IMR-90 (cell line): ENCODE measurements at places on chromosomes 1 and 21. TPM values are rescaled to one million over a fixed set of nuclear protein-coding genes. Genes with fewer than 3 reads are reported as not detected.

GRCh38 chr1:15418806-15419515 lies 9.3 kb downstream of the EFHD2 start:
- H3K36me3 ChIP-seq, result peaks cover 8% of the 10 kb centered on the region; the same call in 1 of the 2 replicates
- H3K27ac ChIP-seq, result no peak overlapping the region
- no peaks in the 10 kb centered on the region for H3K27me3 ChIP-seq
- DNase-seq, result no peak

DNA sequence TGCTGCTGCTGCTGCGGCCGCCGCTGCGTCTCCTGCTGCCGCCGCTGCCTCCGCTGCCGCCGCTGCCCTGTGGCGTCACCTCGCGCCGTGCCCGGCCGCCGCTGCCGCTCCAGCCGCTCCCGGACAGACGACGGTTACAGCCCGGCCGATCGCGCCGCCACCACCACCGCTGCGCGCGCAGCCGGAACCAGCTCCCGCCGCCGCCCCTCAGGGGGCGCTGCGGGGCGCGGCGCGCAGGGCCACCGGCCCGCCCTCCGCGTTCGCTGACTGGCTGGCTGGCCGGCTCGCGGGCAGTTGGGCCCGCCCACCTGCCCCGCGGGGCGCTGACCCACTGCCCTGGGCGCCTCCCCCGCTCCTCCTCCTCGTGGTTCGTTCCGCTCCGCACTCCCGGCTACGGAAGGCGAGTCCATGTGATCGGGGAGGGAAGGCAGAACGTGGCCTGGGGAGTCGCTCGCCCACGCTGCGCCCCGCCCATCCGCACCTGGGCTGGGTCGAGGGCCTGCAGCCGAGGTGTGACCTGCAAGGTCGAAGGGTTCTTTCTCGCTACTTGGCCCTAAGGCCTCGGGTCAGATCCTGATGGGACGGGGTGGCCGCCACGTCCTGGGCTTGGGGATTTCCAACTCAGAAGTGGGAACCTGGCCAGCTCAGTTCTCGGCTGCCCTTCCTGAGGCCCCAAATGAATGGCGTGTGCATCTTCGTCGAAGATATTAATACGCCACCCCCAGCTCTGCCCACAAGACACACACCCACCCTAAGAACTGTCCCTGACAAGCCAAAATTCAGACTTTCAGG lies at the start of gene PTP4A2:
TSS of gene PTP4A2 (minus strand) at position 185 of the 792 bp plus-strand sequence. CDS start 19,303 bp downstream, outside the sequence.
- H3K4me1 ChIP-seq, result peaks cover 16% of the 10 kb centered on the region
- peak within 1 kb of the TSS; percentile 98 for H3K27ac ChIP-seq
- peak; percentile 88 for DNase-seq
- no peaks in the 10 kb centered on the region for H3K36me3 ChIP-seq
- peak within 1 kb of the TSS; percentile 66 for H3K4me3 ChIP-seq

DNA sequence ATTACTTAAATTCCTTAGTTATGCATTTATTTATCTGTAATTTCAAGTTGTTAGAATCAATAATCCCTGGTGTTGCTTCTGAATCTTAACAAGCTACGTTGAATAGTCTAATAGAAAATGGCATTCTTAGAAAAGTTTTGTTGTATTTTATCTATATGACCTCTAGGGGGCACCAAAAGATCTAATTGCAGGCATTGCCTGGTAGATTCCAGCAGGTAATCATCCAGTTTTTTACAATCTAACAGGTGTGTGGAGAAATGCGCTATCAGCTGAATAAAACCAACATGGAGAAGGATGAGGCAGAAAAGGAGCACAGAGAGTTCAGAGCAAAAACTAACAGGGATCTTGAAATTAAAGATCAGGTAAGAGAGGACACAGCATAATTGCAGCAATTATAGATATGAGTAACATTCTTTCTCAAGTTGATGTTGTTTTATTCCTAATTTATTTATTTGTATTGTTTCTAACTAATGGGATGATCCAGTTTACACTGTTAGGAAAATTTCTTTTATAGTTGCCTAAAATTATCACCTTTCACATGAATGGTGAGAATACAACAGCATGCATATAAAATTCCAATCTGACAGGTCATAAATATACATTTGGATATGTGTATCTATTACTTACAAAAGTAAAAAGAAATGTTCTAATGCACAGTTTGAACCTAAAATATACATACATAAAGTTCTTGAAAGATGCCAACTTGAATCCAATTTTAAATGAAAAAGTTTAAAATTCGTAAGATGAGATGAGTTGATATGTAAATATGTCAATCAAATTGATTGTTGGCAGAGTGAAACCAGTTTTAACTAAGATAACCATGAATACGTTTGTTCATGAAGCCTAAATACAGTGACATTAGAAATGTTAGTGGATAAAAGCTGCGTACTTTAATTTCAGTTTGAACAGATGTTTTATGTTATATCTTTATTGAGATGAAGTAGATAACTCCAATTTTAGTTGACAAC lies 88.4 kb downstream of the SDCCAG8 start:
- no peaks in the 10 kb centered on the region for H3K4me1 ChIP-seq
- DNase-seq, result peak; percentile 40
- H3K4me3 ChIP-seq, result no peak overlapping the region
- no peak overlapping the region for H3K27ac ChIP-seq
- peaks cover 5% of the 10 kb centered on the region; the same call in 1 of the 2 replicates for H3K36me3 ChIP-seq

DNA sequence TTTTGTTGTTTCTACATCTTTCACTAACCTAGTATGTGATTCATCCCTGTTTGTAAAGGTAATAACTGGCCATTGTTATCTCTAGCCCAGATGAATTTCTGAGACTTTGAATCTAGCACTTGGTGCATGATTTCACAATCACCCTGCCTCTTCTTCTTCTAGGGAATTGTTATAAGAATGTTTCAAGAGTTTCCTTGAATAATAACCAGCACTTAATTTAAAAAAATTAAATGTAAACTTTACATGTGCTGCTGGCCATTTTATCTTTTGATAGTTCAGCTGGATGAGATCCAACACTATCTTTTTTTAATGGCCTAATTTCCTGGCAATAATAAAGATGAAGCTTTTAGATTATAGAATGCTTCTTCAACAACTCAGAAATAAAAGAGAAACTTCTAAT lies 31.8 kb downstream of the UBE2U start:
- no peaks in the 10 kb centered on the region for H3K4me1 ChIP-seq
- H3K27me3 ChIP-seq, result peaks cover 6% of the 10 kb centered on the region; the same call in 1 of the 2 replicates
- no peaks in the 10 kb centered on the region for H3K36me3 ChIP-seq
- H3K4me3 ChIP-seq, result no peak overlapping the region
- no peak overlapping the region for H3K27ac ChIP-seq

DNA sequence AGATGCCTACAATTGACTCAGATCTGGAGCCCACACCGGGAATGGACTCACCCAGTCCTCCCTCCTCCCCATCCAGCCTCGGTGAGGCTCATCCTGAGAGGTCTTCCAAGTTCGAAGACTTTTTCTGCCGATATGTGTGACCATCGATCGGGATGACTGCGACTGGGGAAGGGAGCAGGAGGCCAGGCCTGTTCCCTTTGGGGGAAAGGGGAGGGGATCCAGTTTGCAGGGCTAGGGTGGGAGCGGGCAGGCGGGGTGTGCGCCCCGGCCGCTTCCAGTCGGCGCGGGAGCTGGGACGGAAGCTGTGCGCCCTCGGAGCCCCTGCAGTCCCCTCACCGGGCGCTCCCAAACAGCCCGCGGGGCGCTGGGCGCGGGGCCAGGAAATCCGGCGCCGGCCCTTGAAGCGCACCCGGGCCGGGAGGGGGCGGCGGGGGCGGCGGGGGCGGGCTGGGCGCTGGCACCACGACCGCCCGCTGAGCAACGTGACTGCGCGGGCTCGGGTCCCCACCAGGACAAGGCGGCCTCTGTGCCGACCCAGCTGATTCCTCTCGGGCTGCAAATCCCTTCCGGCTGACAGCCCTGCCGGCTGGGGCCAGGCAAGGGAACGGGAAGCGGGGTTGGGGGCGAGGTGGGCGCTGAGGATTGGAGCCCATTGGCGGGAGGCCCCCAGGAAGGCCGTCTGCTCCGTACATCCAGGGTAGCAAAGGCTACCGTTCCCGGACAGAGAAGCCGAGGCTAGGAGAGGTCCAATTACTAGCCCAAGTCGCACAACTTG lies 103.9 kb downstream of the EBNA1BP2 start:
- H3K4me3 ChIP-seq, result no peak overlapping the region
- H3K4me1 ChIP-seq, result peaks cover 13% of the 10 kb centered on the region
- 0 out of 2 replicates have a peak, but pooled peaks cover 1% of the 10 kb centered on the region for H3K27me3 ChIP-seq

GPR37L1 gene
- total RNA-seq, result not detected in 2 replicates

DNA sequence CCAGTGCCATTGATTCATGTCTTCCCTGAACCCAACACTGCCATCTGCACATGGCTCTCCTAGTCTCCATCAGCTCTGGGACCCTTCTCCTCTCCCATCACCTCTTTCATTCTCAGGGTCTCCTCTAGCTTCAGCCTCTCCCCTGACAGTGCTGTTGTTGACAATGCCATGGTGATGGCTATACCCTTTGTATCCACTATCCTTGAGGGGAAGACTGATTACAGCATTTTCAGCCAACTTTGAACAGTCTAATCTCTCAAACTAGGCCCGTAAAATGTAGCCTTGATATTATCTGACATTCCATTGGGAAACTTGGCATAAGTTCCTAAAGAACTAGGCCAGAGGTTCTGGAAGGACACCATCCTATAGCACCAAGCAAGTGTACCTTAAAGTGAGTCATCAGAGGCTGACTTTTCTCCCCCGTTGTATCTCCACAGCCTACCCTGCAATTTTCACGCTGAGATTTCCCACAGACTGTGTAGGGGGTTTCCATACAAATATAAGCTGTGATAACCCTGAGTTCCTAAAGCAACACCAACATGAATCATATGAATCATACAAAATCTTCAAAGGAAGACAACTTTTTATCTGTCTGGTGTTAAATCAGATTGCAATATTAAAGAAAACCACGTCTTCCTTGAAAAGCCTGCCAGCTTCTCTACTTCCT lies 5.8 kb downstream of the HAO2 start:
- no peak for DNase-seq
- H3K27me3 ChIP-seq, result no peaks in the 10 kb centered on the region
- H3K4me3 ChIP-seq, result no peak overlapping the region
- H3K36me3 ChIP-seq, result no peaks in the 10 kb centered on the region
- H3K4me1 ChIP-seq, result no peaks in the 10 kb centered on the region

GRCh38 chr1:207861442-207862177 lies 49.3 kb downstream of the CD34 start:
- no peaks in the 10 kb centered on the region for H3K27me3 ChIP-seq
- peaks cover 12% of the 10 kb centered on the region for H3K4me1 ChIP-seq
- H3K4me3 ChIP-seq, result no peak overlapping the region
- DNase-seq, result no peak
- peak overlapping the region; percentile 85; the same call in 1 of the 2 replicates for H3K27ac ChIP-seq

DNA sequence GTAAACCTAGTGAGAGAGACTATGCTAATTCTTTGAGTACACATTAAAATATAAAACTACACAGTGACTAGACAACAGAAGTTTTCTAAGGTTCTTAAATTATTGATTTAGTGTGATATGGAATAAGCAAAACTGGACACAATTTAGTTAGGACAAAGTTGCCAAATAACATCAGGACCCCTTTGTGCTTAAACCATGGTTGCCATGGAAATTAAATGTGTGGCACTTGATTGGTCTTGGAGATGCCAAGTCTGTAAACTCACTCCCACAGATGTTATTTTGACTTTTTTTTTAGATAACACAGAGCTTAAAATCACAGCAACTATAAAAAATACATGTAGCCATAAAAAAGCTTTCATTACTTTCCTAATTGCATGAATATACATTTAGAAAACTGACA lies 234.6 kb downstream of the BRINP3 start:
- no peak overlapping the region for H3K27ac ChIP-seq
- H3K4me1 ChIP-seq, result no peaks in the 10 kb centered on the region
- no peak for DNase-seq
- H3K27me3 ChIP-seq, result no peaks in the 10 kb centered on the region

GRCh38 chr1:235009074-235009473 lies 119.6 kb downstream of the TOMM20 start:
- H3K4me1 ChIP-seq, result peaks cover 10% of the 10 kb centered on the region
- H3K27me3 ChIP-seq, result no peaks in the 10 kb centered on the region
- no peak for DNase-seq
- H3K27ac ChIP-seq, result no peak overlapping the region
- H3K4me3 ChIP-seq, result no peak overlapping the region
- no peaks in the 10 kb centered on the region for H3K36me3 ChIP-seq

- H3K36me3 ChIP-seq, result no peaks in the 10 kb centered on the region
- no peak overlapping the region for H3K4me3 ChIP-seq
- no peak overlapping the region for H3K27ac ChIP-seq
- DNase-seq, result no peak
- H3K27me3 ChIP-seq, result 0 out of 2 replicates have a peak, but pooled peaks cover 2% of the 10 kb centered on the region
Measured at GRCh38 chr1:210369425-210369824, 40.7 kb downstream of the HHAT start.

GRCh38 chr1:244114892-244115291 lies 63.8 kb downstream of the ZBTB18 start:
- H3K27ac ChIP-seq, result no peak overlapping the region
- peak; percentile 20 for DNase-seq
- no peaks in the 10 kb centered on the region; the same call in 1 of the 2 replicates for H3K27me3 ChIP-seq
- no peaks in the 10 kb centered on the region for H3K4me1 ChIP-seq
- H3K4me3 ChIP-seq, result no peak overlapping the region

OR6K3 gene
- not detected in 2 replicates for total RNA-seq

LYPLAL1 gene
- 4.8 and 11.4 TPM in 2 replicates for total RNA-seq

GRCh38 chr1:43531107-43531905 lies 623 bp downstream of the PTPRF start:
- H3K4me3 ChIP-seq, result peak overlapping the region; percentile 86
- DNase-seq, result no peak
- peaks cover 6% of the 10 kb centered on the region for H3K4me1 ChIP-seq
- no peaks in the 10 kb centered on the region for H3K27me3 ChIP-seq
- H3K27ac ChIP-seq, result peak overlapping the region; percentile 33
- 0 out of 2 replicates have a peak, but pooled peaks cover 2% of the 10 kb centered on the region for H3K36me3 ChIP-seq

- H3K4me3 ChIP-seq, result no peak overlapping the region
- H3K36me3 ChIP-seq, result no peaks in the 10 kb centered on the region
- DNase-seq, result no peak
- H3K27ac ChIP-seq, result no peak overlapping the region
- H3K27me3 ChIP-seq, result no peaks in the 10 kb centered on the region
- no peaks in the 10 kb centered on the region for H3K4me1 ChIP-seq
Measured at GRCh38 chr1:5189384-5189783, 535.0 kb downstream of the AJAP1 start.

KRTAP6-2 gene
- total RNA-seq, result not detected in 2 replicates

- H3K36me3 ChIP-seq, result no peaks in the 10 kb centered on the region
- H3K27ac ChIP-seq, result no peak overlapping the region
- no peak overlapping the region for H3K4me3 ChIP-seq
- peaks cover 4% of the 10 kb centered on the region for H3K27me3 ChIP-seq
- DNase-seq, result no peak
Measured at GRCh38 chr21:34046917-34047316, 26.5 kb upstream of the MRPS6 start.

GRCh38 chr1:154755858-154756730 lies 114.0 kb downstream of the KCNN3 start:
- peaks cover 63% of the 10 kb centered on the region for H3K27me3 ChIP-seq
- peak; percentile 36 for DNase-seq
- no peaks in the 10 kb centered on the region for H3K4me1 ChIP-seq

DNA sequence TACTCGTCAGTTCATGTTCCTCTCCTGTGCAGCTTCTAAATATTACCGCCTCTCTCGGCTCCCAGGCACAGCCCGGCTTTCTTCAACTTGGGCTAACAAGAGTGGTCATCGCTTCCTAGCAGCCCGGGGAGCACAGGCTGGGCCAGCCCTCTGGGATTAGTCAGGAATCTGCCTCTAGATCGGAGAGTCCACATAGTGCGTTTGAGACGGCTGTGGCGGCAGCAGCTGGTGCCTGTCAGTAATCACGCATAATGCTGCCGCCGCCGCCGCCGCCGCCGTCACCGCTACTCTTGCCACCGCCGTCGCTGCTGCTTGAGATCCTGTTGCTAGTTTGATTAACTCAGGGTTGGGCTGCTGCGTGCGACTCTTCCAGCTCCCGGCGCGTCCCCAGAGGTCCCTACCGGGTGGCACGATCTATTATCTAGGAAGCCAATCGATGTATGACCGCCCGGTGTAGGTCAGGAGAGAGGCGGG lies at the start of gene RXRG:
TSS of gene RXRG (minus strand) at position 230 of the 474 bp plus-strand sequence. CDS start 233 bp downstream, outside the sequence.
- no peaks in the 10 kb centered on the region for H3K36me3 ChIP-seq
- no peak within 1 kb of the TSS for H3K4me3 ChIP-seq
- H3K27ac ChIP-seq, result no peak within 1 kb of the TSS
- peak; percentile 0 for DNase-seq
- H3K27me3 ChIP-seq, result peaks cover 11% of the 10 kb centered on the region
